ENCODE measurements at places on chromosomes 13 and 19. TPM values are rescaled to one million over a fixed set of nuclear protein-coding genes. Genes with fewer than 3 reads are reported as not detected.

- DNase-seq, result no peak
- no peak overlapping the region for H3K4me3 ChIP-seq
- H3K4me1 ChIP-seq, result peaks cover 8% of the 10 kb centered on the region
These were observed 25.3 kb downstream of the NAXD start for GRCh38 chr13:110640591-110641029.

GRCh38 chr13:103006641-103007426, 59.4 kb downstream of the SLC10A2 start:
- no peaks in the 10 kb centered on the region for H3K27me3 ChIP-seq
- H3K4me3 ChIP-seq, result no peak overlapping the region
- no peak overlapping the region for H3K27ac ChIP-seq
- no peaks in the 10 kb centered on the region for H3K4me1 ChIP-seq
- H3K36me3 ChIP-seq, result no peaks in the 10 kb centered on the region

- H3K27me3 ChIP-seq, result peaks cover 47% of the 10 kb centered on the region
- peaks cover 3% of the 10 kb centered on the region for H3K4me1 ChIP-seq
- no peaks in the 10 kb centered on the region for H3K36me3 ChIP-seq
- H3K27ac ChIP-seq, result no peak overlapping the region
- no peak for DNase-seq
These were observed 158.0 kb upstream of the SOX1 start for GRCh38 chr13:111908981-111909380.

GRCh38 chr13:56020425-56020824, 1120.3 kb upstream of the PRR20A start:
- DNase-seq, result no peak
- no peaks in the 10 kb centered on the region for H3K27me3 ChIP-seq
- no peaks in the 10 kb centered on the region for H3K4me1 ChIP-seq
- H3K27ac ChIP-seq, result no peak overlapping the region
- H3K36me3 ChIP-seq, result no peaks in the 10 kb centered on the region

DNA sequence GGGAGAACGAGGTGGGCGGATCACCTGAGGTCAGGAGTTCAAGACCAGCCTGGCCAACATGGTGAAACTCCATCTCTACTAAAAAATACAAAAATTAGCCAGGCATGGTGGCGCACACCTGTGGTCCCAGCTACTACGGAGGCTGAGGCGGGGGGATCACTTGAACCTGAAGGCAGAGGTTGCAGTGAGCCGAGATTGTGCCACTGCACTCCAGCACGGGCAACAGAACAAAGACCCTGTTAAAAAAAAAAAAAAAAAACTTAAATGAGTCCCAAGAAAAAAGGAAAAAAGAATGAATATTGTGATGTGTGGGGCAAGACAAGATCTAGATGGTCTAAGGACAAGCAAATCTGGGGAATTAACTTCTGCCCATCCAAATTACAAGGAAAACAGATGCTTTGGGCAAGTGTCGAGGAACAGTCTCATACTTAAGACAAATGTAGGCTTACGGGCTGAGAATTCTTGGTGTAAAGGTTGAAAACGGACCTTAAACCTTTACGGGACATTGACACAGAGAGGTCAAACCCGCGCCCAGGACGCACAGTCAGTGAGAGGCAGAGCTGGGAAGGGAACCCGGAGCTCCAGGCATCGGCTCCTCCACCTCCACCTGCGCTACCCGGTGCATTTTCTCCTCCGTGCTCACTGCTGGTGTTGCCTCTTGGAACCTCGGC, 656 bp upstream of the ZNF324 start:
- H3K27ac ChIP-seq, result peak overlapping the region; percentile 82
- H3K4me3 ChIP-seq, result peak overlapping the region; percentile 78
- DNase-seq, result no peak
- peaks cover 2% of the 10 kb centered on the region for H3K36me3 ChIP-seq
- no peaks in the 10 kb centered on the region for H3K27me3 ChIP-seq
- peaks cover 19% of the 10 kb centered on the region for H3K4me1 ChIP-seq

GRCh38 chr13:28463481-28463880, 31.4 kb downstream of the FLT1 start:
- no peaks in the 10 kb centered on the region for H3K36me3 ChIP-seq
- no peak for DNase-seq
- no peak overlapping the region for H3K27ac ChIP-seq

- H3K4me1 ChIP-seq, result no peaks in the 10 kb centered on the region
- H3K27ac ChIP-seq, result no peak overlapping the region
- DNase-seq, result no peak
- H3K27me3 ChIP-seq, result no peaks in the 10 kb centered on the region
These were observed 8.7 kb downstream of the HIPK4 start for GRCh38 chr19:40381321-40381720.

DNA sequence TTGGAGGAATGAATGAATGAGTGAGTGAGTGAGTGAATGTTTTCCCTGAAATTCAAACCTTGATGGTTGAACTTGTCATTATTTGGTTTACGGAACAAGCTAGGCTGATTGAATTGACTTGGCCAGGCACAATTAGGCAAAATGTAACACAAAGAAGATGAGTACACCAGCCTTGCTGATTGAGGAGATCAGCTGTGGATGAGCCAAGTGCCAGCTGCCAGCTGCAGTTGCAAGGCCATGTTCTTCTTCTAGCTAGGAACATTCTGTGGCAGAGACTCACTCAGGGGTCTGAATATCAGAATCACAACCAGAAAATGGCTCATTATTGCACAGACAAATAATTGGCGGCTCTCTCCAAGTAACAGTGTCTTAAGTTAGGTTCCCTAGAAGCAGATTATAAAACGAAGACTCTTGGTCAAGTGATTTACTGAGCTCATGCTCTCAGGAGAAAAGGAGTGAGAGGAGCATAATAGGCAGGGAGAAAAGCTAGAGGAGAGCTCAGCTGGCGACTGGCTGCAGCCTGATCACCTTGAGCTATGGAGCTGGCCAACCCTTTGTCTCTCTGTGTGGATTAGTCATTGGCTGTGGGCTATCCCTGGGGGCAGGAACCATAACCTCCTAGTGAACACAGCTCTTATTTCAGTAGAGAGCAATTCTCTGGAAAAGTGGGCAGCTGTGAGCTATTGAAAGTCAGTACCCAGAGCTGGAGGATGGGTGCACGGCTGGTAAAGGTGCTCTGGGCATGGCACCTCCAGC, 225.3 kb upstream of the SERP2 start:
- H3K27me3 ChIP-seq, result peaks cover under 1% of the 10 kb centered on the region
- H3K4me3 ChIP-seq, result no peak overlapping the region
- DNase-seq, result no peak
- H3K27ac ChIP-seq, result no peak overlapping the region
- H3K4me1 ChIP-seq, result peaks cover 22% of the 10 kb centered on the region

GRCh38 chr13:29464105-29464679, 131.3 kb downstream of the SLC7A1 start:
- no peak for DNase-seq
- H3K36me3 ChIP-seq, result no peaks in the 10 kb centered on the region
- H3K27ac ChIP-seq, result no peak overlapping the region
- no peaks in the 10 kb centered on the region for H3K27me3 ChIP-seq

GRCh38 chr19:4320419-4320818, 16.0 kb downstream of the FSD1 start:
- no peaks in the 10 kb centered on the region for H3K4me1 ChIP-seq
- peaks cover 29% of the 10 kb centered on the region for H3K36me3 ChIP-seq
- no peak overlapping the region for H3K4me3 ChIP-seq
- DNase-seq, result no peak

- no peaks in the 10 kb centered on the region for H3K27me3 ChIP-seq
- H3K4me3 ChIP-seq, result no peak overlapping the region
- H3K27ac ChIP-seq, result peak overlapping the region; percentile 84
- DNase-seq, result no peak
- H3K36me3 ChIP-seq, result peaks cover 6% of the 10 kb centered on the region
These were observed 11.3 kb downstream of the ELAVL1 start for GRCh38 chr19:7994114-7994513.

DNA sequence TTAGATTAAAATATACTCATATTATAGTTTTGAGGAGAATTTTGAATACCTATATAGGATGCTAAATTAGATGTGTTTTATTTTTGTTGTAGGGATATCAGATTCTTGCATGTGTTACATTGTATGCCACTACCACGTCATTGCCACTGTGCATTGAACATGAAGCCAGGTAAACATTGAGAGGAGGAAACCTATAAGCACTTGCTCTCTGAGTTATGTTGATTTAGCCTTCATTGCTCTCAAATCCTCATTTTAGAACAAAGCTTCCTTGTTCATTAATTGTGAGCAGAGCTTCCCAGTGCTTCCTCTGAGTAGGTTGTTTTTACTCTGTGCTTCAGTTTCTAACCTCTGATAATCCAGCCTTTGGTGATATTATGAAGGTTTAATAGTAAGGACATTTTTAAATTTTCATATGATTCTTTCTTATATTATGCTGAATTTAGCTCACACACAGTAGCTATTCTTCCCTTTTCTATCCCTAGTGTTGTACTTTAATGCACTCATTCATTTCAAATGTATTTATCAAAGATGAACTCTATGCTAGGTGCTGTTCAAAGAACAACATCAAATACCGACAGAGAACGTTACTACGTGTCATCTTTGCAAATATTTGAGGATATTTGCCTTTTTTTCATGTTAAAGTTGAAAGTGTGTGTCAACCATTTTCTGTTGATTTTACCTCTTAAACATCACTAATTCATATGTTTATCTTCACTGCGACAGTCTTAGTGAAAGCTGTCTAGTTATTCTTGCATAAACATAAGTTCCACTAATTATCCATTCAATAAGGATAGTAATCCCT, 1448.0 kb upstream of the MIR17HG start:
- H3K27ac ChIP-seq, result no peak overlapping the region
- no peak for DNase-seq
- H3K36me3 ChIP-seq, result no peaks in the 10 kb centered on the region
- H3K4me3 ChIP-seq, result no peak overlapping the region
- peaks cover 7% of the 10 kb centered on the region for H3K4me1 ChIP-seq

DNA sequence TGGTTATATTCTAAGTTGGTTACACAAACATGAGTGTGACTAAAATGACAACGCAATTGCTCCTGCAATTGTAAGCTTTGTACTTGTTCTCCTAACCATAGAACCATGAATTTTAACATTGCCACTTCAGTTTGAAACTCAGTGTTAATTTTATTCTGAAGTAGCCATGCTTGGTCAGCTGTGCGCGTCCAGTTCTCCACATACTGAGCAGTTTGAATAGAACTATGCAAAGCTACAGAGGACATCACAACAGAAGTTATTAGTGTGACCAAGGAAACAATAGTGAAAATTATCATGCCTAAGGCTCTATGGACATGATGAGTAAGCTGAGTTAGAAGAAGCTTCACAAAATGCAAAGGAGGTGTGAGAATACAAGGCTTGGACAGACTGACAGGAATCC, 19.6 kb upstream of the ZNF100 start:
- H3K4me1 ChIP-seq, result no peaks in the 10 kb centered on the region
- peaks cover 2% of the 10 kb centered on the region for H3K36me3 ChIP-seq
- no peak overlapping the region for H3K4me3 ChIP-seq

GRCh38 chr13:99004978-99005377, 27.1 kb upstream of the DOCK9 start:
- H3K27ac ChIP-seq, result no peak overlapping the region
- H3K36me3 ChIP-seq, result no peaks in the 10 kb centered on the region
- peaks cover 3% of the 10 kb centered on the region for H3K4me1 ChIP-seq
- H3K27me3 ChIP-seq, result peaks cover 23% of the 10 kb centered on the region
- H3K4me3 ChIP-seq, result no peak overlapping the region

- H3K36me3 ChIP-seq, result no peaks in the 10 kb centered on the region
- no peak for DNase-seq
- H3K27me3 ChIP-seq, result no peaks in the 10 kb centered on the region
- H3K4me1 ChIP-seq, result peaks cover 3% of the 10 kb centered on the region
These were observed 21.3 kb upstream of the OR1M1 start for GRCh38 chr19:9065457-9066014.

- H3K4me3 ChIP-seq, result no peak overlapping the region
- H3K27me3 ChIP-seq, result peaks cover 17% of the 10 kb centered on the region
- peaks cover 4% of the 10 kb centered on the region for H3K4me1 ChIP-seq
- peak overlapping the region; percentile 63 for H3K27ac ChIP-seq
- no peaks in the 10 kb centered on the region for H3K36me3 ChIP-seq
- DNase-seq, result no peak
These were observed 720.3 kb downstream of the UQCRFS1 start for GRCh38 chr19:28492621-28493020.

DNA sequence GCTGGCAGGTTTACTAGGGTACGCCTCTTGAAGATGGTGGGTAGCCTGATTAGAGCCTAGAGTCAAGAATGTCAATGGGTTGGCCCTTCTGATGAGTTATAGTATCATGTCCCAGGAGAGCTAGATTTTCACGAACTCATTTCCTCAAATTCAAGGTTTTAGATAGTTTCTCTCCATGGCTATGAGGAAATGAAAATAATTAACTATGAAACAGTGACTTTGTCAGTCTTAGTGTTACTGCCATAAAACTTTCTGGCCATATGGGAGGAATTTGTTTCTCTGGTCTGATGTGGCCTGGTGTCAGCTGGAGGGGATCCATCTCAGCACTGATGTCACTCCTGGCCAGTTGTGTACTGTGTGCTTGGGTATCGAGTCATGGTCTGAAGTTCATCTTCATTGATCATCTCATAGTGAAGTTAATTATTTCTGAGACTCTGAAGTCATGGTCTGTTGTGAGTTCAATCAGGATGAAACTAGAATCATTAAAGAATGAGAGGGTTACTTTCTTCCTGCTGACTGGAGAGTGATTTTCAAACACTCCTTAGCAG, 49.4 kb upstream of the TNFSF11 start:
- H3K4me1 ChIP-seq, result no peaks in the 10 kb centered on the region
- DNase-seq, result no peak
- peaks cover 3% of the 10 kb centered on the region for H3K27me3 ChIP-seq
- no peaks in the 10 kb centered on the region for H3K36me3 ChIP-seq

Gene DKKL1
- total RNA-seq, result 5.2 TPM

Gene SELENOV
- 6.5 TPM for total RNA-seq

Gene LGALS13
- not detected for total RNA-seq

Data from progenitor cell of endocrine pancreas (in vitro differentiated cells).